Activated CD4-positive, alpha-beta T cell treated with anti-CD3 and anti-CD28 coated beads, Interleukin-2, amount 50 U/mL, for 1 hour (primary cell): ENCODE measurements at places on chromosomes 1 and 21.

GRCh38 chr1:224427346-224427745, 7.3 kb downstream of the WDR26 start:
- no peak for DNase-seq

GRCh38 chr1:116693759-116694480, 26.4 kb upstream of the IGSF3 start:
- no peak for DNase-seq

- DNase-seq: no peak
These were observed 44.9 kb upstream of the SLC30A10 start for GRCh38 chr1:219973213-219973612.

DNA sequence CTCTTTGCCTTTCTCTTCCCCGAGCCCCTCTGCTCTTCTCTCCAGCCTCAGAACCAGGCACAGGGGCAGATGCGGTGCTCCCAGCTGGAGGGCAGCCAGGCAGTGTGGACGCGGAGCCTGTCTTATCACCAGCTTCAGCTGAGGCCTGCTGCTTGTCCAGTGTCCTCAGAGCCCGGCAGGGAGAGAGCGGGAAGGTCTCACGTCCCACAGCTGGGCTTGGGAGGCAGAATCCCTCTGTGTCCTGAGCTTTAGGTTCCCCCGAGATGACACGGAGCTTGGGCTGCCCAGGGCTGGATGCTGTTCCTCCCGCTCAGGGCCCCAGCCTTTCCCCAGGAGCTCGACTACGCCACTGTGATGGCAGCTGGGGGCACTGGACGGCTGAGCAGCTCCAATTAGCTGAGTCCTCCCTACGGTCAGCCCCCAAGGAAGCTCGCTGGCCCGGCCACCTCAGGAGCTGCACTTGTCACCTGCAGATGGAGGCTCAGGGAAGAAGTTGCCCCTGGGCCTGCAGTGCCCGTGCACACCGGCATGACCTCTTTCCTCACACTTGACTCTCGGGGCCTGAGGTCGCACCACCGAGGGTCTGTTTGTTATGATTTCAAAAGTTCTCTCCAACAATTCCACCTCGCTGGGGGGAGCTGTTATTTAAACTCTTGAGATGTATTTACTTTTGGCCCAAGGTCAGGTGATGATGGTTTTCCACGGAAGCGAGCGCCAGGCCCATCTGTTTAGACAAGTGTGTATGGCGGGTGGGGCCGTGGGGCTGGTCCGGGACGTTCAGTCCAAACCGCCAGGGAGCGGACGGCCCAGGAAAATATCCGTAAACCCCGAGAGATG, 127.3 kb downstream of the SIK1 start:
- no peak for DNase-seq
